Left cardiac atrium (tissue), 4 donors: ENCODE measurements at places on chromosomes 2 and 18. TPM values are rescaled to one million over a fixed set of nuclear protein-coding genes. Genes with fewer than 3 reads are reported as not detected.
A peak's percentile ranks its signal among the peaks of the same experiment; 100 is the strongest.

LAPTM4A gene
- total RNA-seq: 185 TPM

DNA sequence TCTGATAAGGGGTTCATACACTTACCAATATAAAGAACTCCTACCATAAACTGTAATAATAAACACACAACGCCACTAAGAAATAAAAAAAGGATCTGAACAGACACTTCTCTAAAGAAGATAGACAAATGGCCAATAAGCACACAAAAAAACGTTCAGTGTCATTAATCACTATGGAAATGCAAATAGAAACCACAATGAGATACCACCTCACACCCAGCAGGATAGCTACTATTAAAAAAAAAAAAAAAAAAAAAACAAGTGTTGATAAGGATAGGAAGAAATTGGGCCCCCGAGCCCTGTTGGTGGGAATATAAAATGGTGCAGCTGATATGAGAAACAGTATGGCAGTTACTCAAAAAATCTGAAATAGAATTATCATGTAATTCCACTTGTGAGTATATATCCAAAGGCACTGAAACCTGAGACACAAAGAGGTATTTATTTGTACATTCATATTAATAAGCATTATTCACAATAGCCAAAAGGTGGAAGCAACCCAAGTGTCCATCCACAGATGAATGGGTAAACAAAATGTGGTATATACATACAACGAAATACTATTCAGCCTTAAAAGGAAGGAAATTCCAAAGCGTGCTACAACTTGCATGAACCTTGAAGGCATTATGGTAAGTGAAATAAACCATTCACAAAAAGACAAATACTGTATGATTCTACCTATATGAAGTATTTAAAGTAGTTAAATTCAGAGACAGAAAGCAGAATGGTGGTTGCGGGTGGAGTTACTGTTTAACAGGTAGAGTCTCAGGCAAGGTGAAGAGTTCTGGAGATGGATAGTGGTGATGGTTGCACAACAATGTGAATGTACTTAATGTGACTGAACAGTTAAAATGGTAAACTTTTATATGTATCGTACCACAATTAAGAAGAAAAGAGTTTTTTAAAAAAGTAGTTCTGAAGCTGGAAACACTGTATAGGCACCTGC, 17.9 kb downstream of the REV1 start:
- DNase-seq: no peak

GRCh38 chr2:172777431-172777830, 41.8 kb downstream of the RAPGEF4 start:
- no peak for DNase-seq

- no peak for DNase-seq
These were observed 88.4 kb upstream of the TPO start for GRCh38 chr2:1324884-1325283.

LYG2 gene
- not detected for total RNA-seq

DNA sequence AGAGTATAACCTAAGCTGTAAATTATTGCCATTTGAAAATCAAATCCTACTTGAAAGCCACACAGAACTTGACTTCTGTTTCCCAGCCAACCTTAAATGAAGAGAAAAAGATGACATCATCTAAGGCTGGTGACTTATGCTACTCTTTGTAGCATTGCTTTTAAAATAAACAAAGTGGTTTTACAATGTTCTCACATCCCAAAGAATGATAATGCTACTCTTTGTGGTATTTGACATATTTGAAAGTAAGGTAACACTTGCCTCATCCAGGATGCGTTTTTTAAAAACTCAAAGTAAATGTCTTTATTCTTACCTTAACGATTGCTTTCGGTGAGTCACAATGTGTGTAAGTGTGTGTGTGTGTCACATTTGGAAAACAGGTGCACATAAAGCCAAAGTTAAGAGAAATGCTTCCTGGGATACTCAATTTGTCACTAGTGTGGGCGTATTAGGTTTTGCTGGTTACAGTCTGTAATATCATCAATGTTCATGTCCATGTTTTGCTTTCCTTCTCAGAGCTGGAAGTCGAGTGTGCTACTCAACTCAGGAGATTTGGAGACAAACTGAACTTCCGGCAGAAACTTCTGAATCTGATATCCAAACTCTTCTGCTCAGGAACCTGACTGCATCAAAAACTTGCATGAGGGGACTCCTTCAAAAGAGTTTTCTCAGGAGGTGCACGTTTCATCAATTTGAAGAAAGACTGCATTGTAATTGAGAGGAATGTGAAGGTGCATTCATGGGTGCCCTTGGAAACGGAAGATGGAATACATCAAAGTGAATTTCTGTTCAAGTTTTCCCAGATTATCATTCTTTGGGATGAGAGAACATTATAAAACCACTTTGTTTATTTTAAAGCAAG, 2.6 kb downstream of the PMAIP1 start:
- no peak for DNase-seq

DNA sequence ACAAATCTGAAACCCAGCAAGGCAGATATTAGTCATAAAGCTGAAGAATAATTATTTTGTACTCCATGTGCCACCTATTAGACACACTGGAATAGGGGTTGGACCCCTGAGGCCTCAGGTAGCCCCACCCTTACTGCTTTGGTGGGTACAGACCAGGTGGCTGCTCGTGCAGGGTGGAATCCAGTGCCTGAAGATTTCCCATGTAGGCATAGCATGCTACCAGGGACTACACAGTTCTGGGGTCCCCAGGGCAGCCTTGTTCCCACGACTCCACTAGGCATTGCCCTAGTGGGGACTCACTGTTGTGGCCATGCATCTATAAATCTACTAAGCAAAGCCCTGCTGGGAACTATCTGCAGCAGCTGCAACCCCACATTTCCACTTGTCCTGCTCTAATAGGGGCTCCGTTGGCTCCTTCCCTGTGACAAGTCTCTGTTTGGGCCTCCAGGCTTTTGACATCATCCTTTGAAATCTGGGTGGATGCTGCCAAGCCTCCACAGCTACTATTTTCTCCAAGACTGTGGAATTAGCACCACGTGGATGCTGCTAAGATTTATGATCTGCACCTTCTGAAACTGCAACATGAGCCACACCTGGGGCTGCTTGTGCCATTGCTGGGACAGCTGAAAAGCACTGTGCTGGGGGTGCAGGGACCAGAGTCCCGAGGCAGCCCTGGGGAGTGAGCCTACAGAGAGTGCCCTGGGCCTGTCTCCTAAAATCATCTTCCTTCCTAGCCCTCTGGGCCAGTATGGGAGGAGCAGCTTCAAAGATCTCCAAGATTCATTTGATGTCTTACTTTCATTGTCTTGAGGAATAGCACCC, 303.8 kb downstream of the FSIP2 start:
- no peak for DNase-seq

LIMS4 gene
- total RNA-seq: 4.0 TPM

LGALSL gene
- total RNA-seq: 13.1 TPM

DNA sequence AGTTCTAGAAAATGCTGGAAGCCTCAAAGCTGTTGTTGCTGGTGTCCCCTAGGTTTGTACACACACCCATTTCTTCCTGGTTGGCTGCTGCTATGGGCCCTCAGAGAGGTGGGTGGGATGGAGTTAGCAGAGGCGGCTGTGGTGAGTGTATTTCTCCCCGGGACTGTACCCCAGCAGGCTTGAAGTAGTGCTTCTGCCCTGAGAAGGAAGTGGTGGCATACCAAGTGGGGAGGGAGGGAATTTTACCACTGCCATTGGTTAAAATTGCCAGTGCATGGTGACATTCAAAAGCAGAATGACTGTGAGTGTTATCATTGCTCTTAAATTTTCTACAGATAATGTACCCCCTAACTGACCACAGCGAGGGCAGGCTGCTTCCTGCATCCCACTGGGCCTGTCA, 125.6 kb upstream of the CAPN13 start:
- no peak for DNase-seq

DNA sequence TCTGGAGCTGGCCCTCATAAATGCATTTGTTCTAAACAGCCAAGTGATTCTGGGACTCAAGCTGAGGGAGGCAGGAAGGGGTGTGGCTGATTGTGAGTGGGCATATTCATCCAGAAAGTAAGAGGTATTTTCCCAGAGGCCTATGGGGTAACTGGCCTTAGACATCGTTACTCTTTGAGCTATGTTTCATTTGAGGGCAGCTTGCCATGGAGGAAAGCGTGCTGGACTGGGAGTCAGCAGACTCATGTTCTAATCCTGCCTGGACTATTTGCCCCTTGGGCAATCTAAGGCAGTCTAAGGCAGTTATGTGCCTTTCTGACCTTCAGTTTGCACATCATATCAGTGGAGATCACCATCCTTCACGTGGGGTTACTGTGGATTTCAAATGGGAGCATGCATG, 93.5 kb upstream of the SLC14A2 start:
- peak; percentile 47 for DNase-seq

DNA sequence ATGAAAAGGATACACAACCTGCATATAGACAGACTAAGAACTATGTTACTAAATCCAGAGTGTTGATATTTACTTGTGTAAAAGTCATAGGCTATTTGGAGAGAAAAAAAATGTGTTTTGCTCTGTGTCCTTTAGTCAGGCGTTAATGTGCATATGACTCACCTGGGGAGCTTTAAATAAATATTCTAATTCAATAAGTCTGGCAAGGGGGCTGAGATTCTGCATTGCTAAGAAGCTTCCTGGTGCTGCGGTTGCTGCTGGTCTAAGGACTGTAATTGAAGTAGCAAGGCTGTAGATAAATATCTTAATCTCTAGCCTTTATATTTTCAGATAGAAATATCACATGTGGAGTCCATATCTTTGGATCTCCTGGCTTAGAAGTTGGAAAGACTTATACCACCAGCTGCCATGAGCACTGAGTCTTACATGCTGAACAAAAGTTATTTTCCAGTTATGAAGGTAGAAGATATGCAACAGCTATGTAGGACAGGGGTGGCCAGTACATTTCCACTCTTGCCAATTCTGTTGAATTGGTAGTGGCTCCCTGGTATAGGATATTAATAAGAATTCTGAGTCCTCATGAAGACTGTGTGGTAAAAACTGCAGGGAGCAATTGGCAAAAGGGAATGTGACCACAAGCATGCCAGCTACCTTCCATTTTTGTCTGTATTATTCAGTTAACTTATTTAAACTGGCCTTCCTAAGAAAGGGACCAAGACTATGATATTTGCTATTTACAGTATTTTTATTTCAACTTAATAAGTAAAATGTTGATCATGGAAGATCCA, 4.8 kb downstream of the SPAG16 start:
- no peak for DNase-seq

- DNase-seq: no peak
These were observed 195.0 kb upstream of the MMADHC start for GRCh38 chr2:149782572-149782971.

GRCh38 chr18:9827793-9828505, 57.8 kb upstream of the TXNDC2 start:
- peak; percentile 65 for DNase-seq

GRCh38 chr2:218066926-218067515, 2.0 kb upstream of the RUFY4 start:
- no peak for DNase-seq

COLEC12 gene
- 25.1 TPM for total RNA-seq

- peak; percentile 58 for DNase-seq
These were observed 61.9 kb upstream of the HAAO start for GRCh38 chr2:42854207-42854818.

- DNase-seq: no peak
These were observed 777 bp upstream of the RAB17 start for GRCh38 chr2:237591141-237591881.

TBC1D8 gene
- total RNA-seq: 41.2 TPM

DNA sequence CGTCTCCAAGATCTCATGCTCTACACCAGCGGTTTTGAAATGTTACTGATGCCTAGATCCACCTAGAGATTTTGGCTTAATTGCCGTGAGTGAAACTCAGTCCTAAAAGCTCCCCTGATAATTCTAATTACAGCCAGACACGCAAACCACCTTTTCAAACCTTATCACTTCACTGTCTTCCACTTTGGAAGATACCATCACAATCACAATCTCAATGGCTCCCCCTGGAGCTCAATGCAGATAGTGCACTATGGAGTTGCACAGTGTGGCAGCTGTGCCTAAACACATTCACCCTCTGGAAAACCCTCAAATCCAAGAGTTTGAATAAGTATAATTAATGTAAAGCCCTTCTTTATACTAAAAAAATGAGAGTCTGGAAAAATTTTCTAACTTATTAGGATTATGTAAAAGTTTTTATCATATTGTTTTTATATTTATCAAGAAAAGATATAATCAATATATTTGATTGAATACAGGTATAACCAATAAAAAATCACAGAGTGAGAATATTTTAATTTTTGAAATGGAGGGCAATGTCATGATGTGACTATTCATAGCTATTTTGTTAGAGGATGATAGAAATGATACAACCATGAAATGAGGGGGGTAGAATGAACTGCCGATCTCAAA, 102.9 kb upstream of the SLC8A1 start:
- peak; percentile 65 for DNase-seq

- no peak for DNase-seq
These were observed 59.6 kb downstream of the HDAC4 start for GRCh38 chr2:239341146-239341732.
